ENCODE measurements at places on chromosomes 1 and 21. TPM values are rescaled to one million over a fixed set of nuclear protein-coding genes. Genes with fewer than 3 reads are reported as not detected.

DNA sequence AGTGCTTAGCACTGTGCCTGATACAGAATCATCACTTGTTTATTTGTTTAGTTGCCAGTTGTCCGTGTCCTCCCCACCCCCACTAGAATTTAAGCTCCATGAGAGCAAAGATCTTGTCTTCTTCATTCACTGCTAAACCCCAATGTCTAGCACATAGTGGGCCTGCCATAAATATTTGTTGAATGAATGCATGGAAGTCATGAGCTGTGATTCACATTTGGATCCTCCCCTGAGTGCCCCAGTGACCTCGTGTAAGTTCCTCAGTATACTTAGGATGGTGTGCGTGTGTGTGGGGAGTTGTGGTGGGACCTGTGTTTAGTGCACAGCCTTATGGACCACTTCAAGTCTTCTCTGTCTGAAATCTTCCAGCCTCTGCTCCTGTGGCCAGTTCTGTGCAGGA lies 23.1 kb downstream of the IER5 start:
- peaks cover 26% of the 10 kb centered on the region for H3K4me1 ChIP-seq
- H3K27ac ChIP-seq = no peak overlapping the region
- H3K4me3 ChIP-seq = no peak overlapping the region
- peaks cover 41% of the 10 kb centered on the region for H3K27me3 ChIP-seq
- no peaks in the 10 kb centered on the region for H3K36me3 ChIP-seq

Gene FCRL4
- total RNA-seq = not detected

GRCh38 chr1:80424249-80424648 lies 1376.5 kb upstream of the ADGRL2 start:
- no peaks in the 10 kb centered on the region for H3K4me1 ChIP-seq
- no peaks in the 10 kb centered on the region for H3K27me3 ChIP-seq
- H3K36me3 ChIP-seq = no peaks in the 10 kb centered on the region
- H3K27ac ChIP-seq = no peak overlapping the region

- no peaks in the 10 kb centered on the region for H3K4me1 ChIP-seq
- no peaks in the 10 kb centered on the region for H3K36me3 ChIP-seq
- H3K4me3 ChIP-seq = no peak overlapping the region
- H3K27ac ChIP-seq = no peak overlapping the region
- H3K27me3 ChIP-seq = peaks cover 7% of the 10 kb centered on the region
- no peak for DNase-seq
These were observed 127.8 kb downstream of the NTMT2 start for GRCh38 chr1:170273291-170274130.

DNA sequence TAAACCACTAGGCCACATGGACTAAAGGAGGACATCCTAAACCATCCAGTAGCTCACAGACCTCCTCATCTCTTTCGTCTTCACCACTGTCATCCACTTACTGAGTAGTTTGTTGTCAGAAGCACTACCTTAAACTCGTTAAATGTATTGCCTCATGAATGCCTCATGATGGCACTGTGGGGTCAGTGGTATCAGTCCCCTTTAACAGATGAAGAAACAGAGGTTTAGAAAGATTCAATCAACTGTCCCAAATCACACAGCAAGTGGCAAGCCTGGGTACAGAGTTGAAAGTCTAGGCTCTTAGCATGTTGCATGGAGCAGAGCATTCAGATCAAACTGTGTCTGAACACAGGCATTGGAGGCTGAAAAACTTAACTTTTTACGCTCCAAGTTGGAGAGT lies 183.6 kb upstream of the KIAA0040 start:
- no peaks in the 10 kb centered on the region for H3K4me1 ChIP-seq
- no peak for DNase-seq
- H3K36me3 ChIP-seq = no peaks in the 10 kb centered on the region
- H3K4me3 ChIP-seq = no peak overlapping the region
- H3K27ac ChIP-seq = no peak overlapping the region

GRCh38 chr1:118247593-118247992 lies 62.6 kb upstream of the SPAG17 start:
- no peak overlapping the region for H3K27ac ChIP-seq
- H3K4me3 ChIP-seq = no peak overlapping the region
- DNase-seq = no peak
- no peaks in the 10 kb centered on the region for H3K4me1 ChIP-seq
- H3K36me3 ChIP-seq = no peaks in the 10 kb centered on the region
